ENCODE measurements at places on chromosomes 1 and 21.
A peak's percentile ranks its signal among the peaks of the same experiment; 100 is the strongest.

DNA sequence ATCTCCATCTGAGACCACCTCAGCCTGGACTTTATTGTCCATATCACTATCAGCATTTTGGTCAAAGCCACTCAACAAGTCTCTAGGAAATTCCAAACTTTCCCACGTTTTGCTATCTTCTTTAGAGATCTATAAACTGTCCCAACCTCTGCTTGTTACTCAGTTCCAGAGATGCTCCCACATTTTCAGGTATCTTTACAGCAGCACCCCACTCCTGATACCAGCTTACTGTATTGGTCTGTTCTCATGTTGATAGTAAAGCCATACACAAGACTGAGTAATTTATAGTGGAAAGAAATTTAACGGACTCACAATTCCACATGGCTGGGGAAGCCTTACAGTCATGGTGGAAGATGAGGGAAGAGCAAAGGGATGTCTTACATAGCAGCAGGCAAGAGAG is 465.4 kb upstream of the PBX1 start:
- no peak for DNase-seq

DNA sequence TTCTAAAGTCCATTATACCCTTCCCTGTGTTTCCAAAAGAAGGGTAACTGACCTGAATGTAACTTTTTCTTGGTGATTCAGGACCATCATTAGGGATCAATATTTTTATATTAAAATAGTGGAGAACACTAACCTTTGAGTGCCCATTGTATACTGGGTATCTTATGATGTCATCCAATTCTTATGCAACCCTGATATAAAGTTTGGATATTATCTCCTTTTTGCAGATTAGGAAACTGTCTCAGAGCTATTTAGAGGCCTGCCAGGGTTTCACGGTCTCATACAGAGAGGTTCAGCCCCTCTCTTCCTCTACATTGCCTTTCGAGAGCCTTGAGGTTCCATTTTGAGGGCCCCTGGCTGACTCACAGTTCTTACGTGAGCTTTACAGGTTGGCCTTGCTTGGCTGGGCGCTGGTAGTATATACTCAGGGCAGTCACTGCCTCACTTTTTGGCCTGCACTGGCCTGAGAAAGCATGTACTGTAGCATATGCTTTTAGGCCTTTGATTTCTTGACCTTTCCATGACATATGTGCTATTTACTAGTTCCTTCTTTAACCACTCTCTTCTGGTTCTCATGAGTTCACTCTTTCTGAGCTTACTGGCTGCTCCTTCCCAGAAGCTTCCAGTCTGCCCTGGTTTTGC is 15.7 kb upstream of the FOXO6 start:
- DNase-seq = no peak

- DNase-seq = no peak
These were observed 1141.3 kb downstream of the BRINP3 start for GRCh38 chr1:189336115-189337100.

DNA sequence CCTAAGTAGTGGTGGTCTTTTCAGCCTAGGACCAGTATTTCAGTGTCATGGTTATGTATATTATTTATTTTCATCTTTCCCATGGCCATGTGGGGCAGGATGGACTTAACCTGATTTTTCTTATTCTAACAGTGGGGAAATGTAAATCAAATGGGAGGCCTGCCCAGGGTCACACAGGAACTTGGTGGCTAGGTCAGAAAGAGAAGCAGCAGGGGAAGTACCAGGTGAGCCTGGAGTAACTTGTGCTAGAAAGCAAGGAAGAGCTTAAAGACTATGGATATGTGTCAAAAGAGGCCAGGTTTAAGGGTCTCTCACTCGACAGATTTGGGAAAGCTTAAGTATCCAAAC is 936 bp downstream of the ZFP69B start:
- DNase-seq = no peak

DNA sequence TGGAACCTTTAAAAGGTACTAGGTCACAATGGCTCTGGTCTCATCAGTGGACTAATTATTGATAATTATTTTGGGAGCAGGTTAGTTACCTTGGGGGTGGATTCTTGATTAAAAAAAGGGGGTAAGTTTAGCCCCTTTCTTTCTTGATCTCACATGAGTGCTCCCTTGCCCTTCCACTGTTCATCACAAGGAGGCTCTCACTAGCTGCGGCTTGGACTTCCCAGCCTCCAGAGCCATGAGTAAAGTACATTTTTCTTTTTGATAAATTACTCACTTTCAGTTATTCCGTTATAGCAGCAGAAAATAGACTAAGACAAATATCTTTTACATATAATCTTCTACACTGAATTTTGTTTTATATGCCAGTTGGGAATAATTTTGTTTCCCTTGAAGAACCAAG is 254.8 kb upstream of the DEPDC1 start:
- DNase-seq = no peak

- no peak for DNase-seq
These were observed 109.1 kb downstream of the CD247 start for GRCh38 chr1:167409183-167409582.

GRCh38 chr1:195141294-195141693 is 1466.9 kb downstream of the KCNT2 start:
- DNase-seq = no peak

GRCh38 chr1:102089791-102090190 is 93.1 kb upstream of the OLFM3 start:
- DNase-seq = no peak

- DNase-seq = no peak
These were observed 23.0 kb downstream of the APP start for GRCh38 chr21:26147535-26147934.

DNA sequence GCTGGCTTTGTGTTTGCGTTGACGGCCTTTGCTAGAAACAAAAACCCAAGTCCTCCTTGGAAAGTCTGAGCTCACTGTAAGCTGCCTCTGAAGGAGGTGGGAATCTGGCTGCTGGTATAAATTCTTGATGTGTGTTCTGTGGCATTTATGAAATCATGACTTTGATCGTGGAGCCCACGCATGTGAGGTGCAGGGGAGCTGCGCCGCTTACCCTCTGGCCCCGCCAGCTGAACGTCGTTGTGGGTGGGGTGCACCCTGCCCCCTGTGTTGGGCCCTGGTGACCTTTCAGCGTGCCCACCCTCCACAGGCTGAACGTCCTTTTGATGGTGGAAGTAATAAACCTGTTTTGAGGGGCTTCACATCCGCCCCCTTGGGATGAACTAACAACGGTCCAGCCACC is 21.2 kb upstream of the DIP2A start:
- no peak for DNase-seq

DNA sequence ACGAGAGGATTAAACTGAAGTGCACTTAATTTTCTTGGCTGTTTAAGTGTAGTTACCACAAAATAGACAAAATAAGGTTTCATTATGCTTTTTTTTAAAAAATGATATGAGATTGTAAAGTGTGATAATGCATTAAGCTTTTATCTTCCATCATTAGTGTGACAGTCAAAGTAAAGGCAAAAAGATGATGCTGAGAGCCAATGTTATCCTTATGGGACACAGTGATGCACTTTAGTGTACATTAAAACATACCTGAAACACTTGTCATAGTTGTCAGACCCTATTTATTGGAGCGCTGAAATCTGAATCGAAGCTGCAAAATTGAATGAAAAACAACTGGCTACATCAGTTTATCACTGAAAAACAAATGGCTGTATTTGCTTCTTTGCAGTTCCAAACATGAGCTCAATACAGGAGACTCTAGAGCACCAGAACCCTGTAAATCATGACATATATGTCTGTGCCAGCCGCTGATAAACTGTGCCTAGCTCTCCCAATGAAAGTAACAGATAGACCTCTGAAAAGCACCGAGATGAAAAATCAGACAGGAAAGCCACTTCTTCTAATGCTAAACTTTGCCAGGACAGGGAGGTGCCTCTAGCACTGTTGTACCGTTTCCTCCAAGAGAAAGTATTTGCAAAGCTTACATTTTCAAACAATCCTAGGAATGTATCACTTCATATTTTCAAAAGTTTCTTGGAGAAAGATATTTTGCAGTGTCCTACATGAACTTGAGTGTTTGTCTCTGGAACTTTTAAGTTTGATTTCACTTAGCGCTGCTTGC is 120.7 kb upstream of the TMPRSS15 start:
- DNase-seq = no peak

DNA sequence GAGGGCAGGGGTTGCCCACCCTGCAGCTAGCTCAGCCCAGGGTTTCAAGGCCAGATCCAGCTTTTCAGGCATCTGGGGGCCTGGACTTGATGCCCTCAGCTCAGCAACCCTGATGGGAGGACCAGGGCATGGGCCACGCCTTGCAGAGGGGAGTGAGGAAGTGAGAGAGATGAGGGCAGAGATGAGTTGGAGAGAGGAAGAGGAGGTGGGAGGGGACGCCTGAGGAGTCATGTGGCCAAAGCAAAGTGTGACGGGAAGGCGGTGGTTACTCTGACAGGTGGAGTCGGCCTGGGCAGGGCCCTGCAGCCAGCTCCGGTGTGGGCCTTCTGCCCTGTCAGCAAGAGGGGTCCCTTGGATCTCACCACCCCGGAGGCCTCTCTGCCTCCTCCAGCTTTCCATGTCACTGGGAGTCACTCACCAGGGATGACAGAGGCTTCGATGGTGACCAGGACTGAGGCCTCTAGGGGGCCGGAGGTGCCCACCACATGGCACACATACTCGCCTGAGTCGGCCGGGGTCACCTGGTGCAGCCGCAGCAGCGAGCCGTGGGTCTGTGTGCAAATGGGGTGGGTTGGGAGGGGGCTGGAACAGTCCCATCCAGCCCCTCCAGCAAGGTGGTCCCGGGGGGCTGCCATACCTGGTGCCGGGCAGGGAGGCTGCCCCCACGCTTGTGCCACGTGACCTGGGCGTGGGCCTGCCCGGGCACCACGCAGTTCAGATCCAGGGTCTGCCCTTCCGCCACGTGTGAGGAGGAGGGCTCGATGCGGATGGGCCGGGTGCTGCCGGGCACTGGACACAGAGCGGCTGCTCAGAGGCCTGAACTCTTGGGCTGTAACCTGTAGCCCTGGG is 40.4 kb downstream of the LDLRAD2 start:
- no peak for DNase-seq

DNA sequence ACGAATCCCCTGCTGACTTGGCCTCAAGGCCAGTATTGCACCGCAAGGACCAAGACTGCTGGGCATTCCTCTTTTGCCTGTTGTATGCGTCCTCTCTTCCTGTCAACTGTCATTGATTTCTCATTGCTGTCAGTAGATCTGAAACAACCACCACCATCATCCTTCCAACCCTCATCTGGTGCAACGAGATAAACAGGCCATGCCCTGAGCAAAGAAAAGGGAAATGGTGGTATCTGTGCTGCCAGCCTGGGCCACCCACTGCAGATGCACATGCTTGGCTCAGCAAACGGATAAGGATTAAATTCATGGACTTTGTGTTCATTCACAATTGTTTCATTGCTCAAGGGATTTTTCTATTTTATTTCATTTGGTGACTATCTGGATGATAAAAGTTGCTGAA is 13.6 kb downstream of the OXCT2 start:
- no peak for DNase-seq

- no peak for DNase-seq
These were observed 55.9 kb upstream of the SEC16B start for GRCh38 chr1:178025613-178026356.

- DNase-seq = no peak
These were observed 365.3 kb upstream of the PROX1 start for GRCh38 chr1:213622365-213623063.

- DNase-seq = no peak
These were observed 111.3 kb downstream of the TGFB2 start for GRCh38 chr1:218456444-218456843.

GRCh38 chr1:54421101-54421504 is 14.9 kb upstream of the SSBP3 start:
- DNase-seq = no peak

DNA sequence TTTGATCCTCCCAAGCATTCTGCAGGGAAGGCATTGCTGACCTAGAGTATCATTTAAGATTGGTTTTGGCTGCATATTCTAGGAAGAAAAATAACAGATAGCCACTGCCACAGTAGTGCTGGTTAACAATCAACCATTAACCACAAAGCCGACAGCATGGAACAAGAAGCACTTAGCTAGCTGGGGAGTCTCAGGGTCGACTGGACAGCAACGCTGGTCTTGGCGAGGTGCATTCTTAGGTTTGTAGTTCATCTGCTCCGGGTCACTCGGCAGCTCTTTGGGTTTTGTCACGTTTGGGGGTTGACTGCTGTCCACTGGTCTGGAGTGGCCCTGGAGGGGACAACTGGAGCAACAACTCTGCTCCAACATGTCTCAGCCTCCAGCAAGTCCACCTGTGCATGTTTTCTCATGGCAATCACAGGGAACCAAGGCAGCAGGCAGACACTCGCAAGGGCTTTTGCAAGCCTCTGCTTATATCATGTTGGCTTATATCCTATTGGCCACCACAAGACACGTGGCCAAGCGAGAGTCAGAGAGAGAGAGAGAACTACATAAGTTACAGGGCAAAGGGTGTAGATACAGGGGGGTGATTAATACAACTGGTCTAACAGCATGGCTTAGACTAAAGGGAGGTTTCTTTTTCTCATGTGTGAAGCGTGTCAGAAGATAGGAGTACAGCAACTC is 99.5 kb downstream of the LACTBL1 start:
- DNase-seq = no peak

DNA sequence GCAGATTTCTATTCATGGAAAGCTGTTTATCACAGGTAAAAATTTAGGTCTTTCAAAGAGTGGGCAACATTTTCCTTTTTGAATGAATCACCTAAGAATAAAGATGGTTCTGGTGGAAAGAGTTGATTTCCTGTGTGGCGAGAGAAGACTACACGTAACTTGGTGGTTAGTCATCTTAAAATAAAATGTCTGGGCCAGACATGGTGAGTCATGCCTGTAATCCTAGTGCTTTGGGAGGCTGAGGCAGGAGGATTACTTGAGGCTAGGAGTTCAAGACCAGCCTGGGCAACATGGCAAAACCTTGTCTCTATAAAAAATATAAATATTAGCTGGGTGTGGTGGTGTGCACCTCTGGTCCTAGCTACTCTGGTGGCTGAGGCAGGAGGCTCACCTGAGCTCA is 65.7 kb downstream of the DISP1 start:
- peak; percentile 32 for DNase-seq

GRCh38 chr21:40853956-40854688 is 7.2 kb upstream of the DSCAM start:
- DNase-seq = no peak

DNA sequence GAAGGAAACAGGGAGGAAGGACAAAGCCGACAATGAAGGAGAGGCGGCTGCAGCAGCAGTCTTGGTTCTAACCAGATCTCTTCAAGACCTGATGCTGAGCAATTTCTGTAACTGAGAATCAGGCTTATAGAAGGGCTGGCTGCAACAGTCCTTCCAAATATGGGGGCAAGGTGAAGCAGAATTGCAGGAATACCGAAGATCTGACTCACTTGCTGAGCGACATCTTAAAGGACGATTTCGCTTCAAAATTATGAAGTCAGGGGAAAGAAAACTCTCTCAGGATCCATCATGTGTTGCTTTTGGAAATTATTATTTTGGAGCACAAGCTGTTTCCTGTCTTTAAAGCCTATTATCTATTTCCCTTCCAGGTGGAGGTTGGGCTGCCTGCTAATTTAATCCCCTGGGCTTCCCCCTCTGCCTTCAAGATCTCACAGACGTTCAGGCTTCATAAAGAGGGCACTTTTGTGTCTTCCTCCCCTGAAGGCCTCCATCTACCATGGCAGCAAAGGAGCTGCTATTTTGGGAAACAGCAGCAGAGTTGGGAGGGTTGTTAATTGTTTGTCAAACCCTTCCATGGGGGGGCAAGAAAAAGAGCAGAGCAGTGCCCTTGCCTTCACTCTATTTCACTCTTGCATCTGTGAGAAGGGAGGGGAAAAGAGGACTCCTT is 10.8 kb upstream of the IER5 start:
- no peak for DNase-seq
